Mammary epithelial cell (primary cell): ENCODE measurements at places on chromosomes 6 and 20. TPM values are rescaled to one million over a fixed set of nuclear protein-coding genes. Genes with fewer than 3 reads are reported as not detected.

ARG1 gene
- not detected in 2 replicates for total RNA-seq

TSPO2 gene
- not detected for total RNA-seq

HM13 gene
- 184 and 194 TPM in 2 replicates for total RNA-seq

MAN1A1 gene
- 5.3 TPM for total RNA-seq

PSORS1C2 gene
- not detected in 2 replicates for total RNA-seq

RAMACL gene
- 3.7 and 3.8 TPM in 2 replicates for total RNA-seq

TMEM170B gene
- total RNA-seq, result 0.83 TPM

CLPSL2 gene
- total RNA-seq, result not detected

SPATS1 gene
- not detected for total RNA-seq

THEMIS gene
- total RNA-seq, result not detected in 2 replicates

PDYN gene
- total RNA-seq, result not detected in 2 replicates

TGM3 gene
- total RNA-seq, result not detected in 2 replicates

SMIM26 gene
- total RNA-seq, result 72.9 and 110 TPM in 2 replicates

HLA-F gene
- total RNA-seq, result 35.4 and 42.1 TPM in 2 replicates

CGA gene
- total RNA-seq, result not detected
